Activated T-cell treated with anti-CD3 and anti-CD28 coated beads, Interleukin-2, amount 50 U/mL, for 72 hours (primary cell): ENCODE measurements at places on chromosomes 6 and 20. TPM values are rescaled to one million over a fixed set of nuclear protein-coding genes. Genes with fewer than 3 reads are reported as not detected.

- no peaks in the 10 kb centered on the region for H3K36me3 ChIP-seq
- H3K27ac ChIP-seq = no peak overlapping the region
- no peaks in the 10 kb centered on the region for H3K27me3 ChIP-seq
- peaks cover 9% of the 10 kb centered on the region for H3K4me1 ChIP-seq
Measured at GRCh38 chr20:19969106-19969505, 48.1 kb upstream of the NAA20 start.

- peaks cover 44% of the 10 kb centered on the region for H3K4me1 ChIP-seq
- no peak overlapping the region for H3K27ac ChIP-seq
- no peak overlapping the region for H3K4me3 ChIP-seq
- H3K27me3 ChIP-seq = no peaks in the 10 kb centered on the region
- DNase-seq = no peak
Measured at GRCh38 chr6:144654506-144654905, 369.4 kb downstream of the UTRN start.

GRCh38 chr6:105310371-105310770 lies 92.5 kb downstream of the PREP start:
- no peak overlapping the region for H3K4me3 ChIP-seq
- no peaks in the 10 kb centered on the region for H3K27me3 ChIP-seq
- no peak overlapping the region for H3K27ac ChIP-seq
- DNase-seq = no peak
- no peaks in the 10 kb centered on the region for H3K4me1 ChIP-seq
- H3K36me3 ChIP-seq = peaks cover 3% of the 10 kb centered on the region

HNF4A gene
- not detected for total RNA-seq

SDCBP2 gene
- total RNA-seq = 11.5 TPM
